Stimulated activated effector memory CD8-positive, alpha-beta T cell treated with anti-CD3 and anti-CD28 coated beads, Interleukin-12 subunit alpha, Interleukin-12 subunit beta, amount 100 ng/mL, for 72 hours (primary cell): ENCODE measurements at places on chromosomes 2 and 18.
A peak's percentile ranks its signal among the peaks of the same experiment; 100 is the strongest.

GRCh38 chr2:68662466-68662865, 19.1 kb downstream of the PROKR1 start:
- DNase-seq: no peak

- DNase-seq: no peak
Measured at GRCh38 chr2:222298311-222299150, at the start of gene PAX3. PAX3 (minus strand) TSS chr2:222298998; CDS start chr2:222298615, 383 bp downstream.

DNA sequence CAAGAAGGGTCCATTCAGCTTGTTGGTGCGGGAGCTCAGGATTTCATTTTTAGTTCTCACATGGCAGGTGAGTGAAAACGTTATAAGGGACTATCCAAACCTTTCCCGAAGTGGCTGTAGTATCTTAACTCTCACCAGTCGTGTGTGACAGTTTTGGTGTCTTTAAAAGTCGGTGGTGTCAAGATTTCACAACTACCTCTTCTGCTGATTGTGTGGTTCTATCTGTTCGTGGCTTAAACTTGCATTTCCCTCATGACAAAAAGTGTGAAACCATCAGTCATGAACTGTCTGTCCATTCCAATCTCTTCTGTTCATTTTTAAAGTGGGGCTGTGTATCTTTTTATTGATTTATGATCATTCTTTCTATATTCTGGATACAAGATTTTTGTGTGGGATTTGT, 3.8 kb upstream of the AQP12B start:
- no peak for DNase-seq

DNA sequence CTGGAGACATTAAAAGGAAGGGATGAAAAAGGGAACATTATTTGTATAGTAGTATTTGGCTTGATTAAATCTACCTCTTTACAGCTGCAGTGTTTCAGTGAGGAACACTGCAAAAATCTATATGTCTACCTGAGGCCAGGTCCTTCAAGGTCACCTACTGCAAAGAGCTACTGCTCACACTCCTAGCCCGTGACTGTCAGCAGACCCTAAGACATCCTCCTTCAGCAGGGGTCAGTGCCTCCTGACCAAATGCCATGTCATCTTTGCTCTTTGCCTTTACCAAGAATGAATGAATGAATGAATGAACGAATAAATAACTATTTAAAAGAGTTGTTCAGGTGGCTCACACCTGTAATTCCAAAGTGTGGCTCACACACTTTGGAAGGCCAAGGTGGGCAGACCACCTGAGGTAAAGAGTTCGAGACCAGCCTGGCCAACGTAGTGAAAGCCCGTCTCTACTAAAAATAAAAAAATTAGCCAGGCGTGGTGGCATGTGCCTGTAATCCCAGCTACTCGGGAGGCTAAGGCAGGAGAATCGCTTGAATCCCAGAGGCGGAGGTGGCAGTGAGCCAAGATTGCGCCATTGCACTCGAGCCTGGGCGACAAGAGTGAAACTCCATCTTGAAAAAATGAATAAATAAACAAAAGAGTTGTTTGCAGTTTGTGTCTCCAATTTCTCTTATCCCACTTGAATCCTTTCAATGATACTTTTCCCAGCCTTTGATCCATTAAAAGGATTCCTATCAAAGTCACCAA, 84.3 kb upstream of the GRB14 start:
- DNase-seq: no peak

DNA sequence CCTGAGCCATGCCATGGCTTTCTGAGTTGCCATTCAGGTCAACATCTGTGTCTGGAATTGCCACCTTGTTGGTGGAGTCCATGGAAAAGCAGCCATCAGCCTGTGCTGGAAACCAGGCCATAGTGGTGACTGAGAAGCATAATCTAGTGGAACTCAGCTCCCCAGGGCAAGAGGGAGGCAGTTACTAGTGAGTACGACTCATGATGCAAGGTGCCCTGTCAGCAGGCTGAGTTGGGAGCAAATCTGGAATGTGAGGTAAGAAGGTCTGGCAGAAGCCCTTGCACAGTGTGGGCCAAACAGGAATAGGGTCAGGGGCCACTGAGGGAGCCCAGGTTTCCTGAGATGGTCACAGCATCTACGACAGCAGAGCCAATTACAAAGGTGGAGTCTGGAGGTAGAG, 37.1 kb downstream of the SULT1C2 start:
- no peak for DNase-seq

DNA sequence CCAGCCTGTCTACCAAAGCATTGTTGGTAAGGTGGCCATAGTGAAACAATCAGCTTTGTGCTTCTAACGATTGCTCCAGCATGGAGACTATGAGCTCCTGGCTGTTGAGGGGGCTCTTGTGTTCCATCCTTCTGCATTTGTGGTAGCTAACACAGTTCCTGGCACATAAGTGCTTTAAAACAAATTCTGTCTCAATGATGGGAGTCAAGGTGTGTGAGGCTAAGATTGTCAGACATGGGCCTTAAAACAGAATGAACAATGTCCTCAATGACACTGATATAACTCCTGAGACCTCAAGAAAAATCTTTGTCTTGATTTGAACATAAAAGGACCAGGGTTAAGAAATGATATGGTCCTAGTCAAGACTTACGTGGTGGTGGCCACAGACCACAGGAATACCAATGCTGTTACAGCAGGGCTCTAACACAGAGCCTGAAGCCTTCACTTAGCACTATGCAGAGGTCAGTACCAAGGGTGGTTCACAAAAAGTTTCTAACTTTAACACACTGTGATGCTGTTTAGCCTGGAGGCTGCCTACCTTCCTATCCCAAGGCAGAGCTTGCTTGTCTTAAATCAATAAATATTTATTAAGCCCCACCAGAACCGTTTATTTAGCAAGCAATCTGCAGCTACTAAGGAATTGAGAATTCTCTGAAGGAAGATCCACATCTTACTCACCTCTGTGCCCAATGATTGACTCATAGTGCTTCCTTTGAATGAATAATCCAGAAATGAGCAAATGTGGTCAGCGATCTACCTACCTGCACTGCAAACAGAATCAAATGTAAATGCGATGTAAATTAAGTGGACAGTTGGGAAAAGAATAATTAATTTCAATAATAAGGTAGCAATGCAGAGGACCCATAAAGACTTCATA, 35.1 kb downstream of the EVA1A start:
- DNase-seq: no peak

DNA sequence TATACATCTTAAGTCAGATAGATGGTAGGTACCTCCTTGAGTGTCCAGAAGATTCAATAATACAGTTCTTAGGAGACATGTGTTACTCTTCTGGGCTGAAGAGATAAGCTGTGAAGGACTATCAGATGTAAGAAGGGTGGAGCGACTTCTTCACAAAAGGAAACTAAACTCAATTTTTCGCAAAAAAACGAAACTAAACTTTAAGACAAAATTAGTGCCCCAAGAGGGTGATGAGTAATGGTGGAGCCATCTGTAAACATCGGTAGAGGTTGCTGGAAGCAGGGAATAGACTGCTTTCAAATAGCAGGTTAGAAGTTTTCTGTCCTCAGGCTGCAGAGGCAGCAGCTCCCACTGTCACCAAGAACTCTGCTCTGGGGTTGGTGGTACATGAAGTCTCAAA, 111.6 kb upstream of the TACR1 start:
- DNase-seq: no peak

GRCh38 chr2:126639276-126639675, 16.7 kb upstream of the GYPC start:
- peak; percentile 32 for DNase-seq

- DNase-seq: no peak
Measured at GRCh38 chr2:71100195-71100964, 29.6 kb downstream of the MCEE start.

GRCh38 chr2:5287558-5288334, 404.4 kb upstream of the SOX11 start:
- no peak for DNase-seq

GRCh38 chr2:43086451-43087221, 139.8 kb downstream of the ZFP36L2 start:
- no peak for DNase-seq

DNA sequence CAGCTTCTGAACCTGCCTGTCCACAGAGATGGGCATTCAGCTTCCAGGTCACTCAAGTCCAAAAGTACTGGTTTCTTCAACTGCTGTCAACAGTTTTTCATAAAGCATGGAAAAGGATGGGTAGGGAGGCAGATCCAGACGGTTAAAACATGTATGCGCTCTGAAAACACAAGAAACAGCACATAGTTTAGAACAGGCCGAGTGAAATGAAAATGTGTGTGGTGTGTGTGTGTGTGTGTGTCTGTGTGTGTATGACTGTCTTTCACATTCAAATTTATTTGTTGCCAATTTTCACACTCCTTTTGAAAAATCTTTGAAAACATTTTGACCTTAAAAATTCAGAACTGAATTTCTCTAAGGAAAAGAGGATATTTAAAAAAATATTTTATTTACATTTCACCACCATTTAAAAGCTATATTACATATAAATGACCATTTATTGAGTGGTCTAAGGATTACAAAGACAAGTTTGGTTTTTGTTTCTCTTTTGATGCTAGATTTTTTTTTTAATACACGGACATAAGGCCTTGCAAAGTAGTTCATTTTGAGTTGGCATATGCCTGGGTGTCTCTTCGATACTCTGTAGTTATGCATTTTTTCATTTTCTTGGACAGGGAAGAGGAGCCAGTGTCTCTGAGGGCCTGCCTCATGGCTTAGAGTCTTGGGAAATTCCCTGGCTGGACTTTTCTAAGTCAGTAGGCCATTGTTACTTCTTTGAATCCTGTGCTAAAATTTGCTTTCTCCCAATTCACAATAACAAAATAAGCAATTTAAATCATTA, 30.0 kb upstream of the STK17B start:
- no peak for DNase-seq

GRCh38 chr2:195202163-195202845, 454.7 kb upstream of the SLC39A10 start:
- DNase-seq: no peak
